ENCODE measurements at places on chromosomes 2 and 18.

DNA sequence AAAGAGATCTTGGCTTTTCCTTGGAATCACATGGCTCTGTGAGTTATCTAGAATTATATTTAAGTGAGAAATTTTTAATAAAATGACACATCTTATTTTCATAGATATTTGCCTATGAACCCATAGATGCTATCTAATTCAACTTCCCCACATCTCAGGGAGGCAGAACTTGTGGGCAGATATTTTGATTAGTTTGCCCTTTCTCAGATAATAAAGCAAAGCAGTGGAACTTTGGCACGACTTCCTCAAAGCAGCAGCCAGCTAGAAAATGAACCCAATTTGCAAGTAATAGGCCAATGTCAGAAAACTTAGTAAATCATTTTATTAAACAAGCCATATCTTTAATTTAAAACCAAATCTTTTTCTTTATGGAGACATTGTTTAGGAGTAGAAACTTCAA, 32.7 kb downstream of the RAB27B start:
- no peak overlapping the region for H3K27ac ChIP-seq
- H3K4me3 ChIP-seq: no peak overlapping the region
- no peaks in the 10 kb centered on the region for H3K27me3 ChIP-seq
- no peaks in the 10 kb centered on the region for H3K4me1 ChIP-seq
- no peak for DNase-seq

GRCh38 chr18:80213182-80213581, 34.1 kb downstream of the PARD6G start:
- H3K27ac ChIP-seq: no peak overlapping the region
- no peaks in the 10 kb centered on the region for H3K27me3 ChIP-seq
- H3K36me3 ChIP-seq: no peaks in the 10 kb centered on the region
- H3K4me3 ChIP-seq: no peak overlapping the region
- H3K4me1 ChIP-seq: no peaks in the 10 kb centered on the region

DNA sequence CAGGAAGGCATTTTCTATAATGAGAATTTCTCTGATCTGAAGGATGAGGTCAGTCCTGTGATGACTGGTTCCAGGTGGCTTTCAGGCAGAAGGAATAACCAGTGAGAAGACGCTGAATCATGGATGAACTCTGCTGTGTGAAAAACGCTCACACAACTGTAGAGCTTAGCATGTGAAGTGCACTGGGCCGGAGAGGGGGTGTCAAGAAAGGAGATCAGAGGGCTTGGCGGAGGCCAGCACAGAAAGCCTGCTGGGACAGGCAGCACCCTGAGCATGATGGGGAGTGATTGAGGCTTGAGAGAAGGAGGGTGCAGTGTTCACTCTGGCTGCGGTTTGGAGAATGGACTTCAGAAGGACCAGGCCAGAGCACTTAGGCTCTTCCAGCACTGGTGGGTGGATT, 236.5 kb downstream of the TPGS2 start:
- H3K27me3 ChIP-seq: peaks cover 7% of the 10 kb centered on the region
- H3K27ac ChIP-seq: no peak overlapping the region
- DNase-seq: no peak
- no peak overlapping the region for H3K4me3 ChIP-seq

DNA sequence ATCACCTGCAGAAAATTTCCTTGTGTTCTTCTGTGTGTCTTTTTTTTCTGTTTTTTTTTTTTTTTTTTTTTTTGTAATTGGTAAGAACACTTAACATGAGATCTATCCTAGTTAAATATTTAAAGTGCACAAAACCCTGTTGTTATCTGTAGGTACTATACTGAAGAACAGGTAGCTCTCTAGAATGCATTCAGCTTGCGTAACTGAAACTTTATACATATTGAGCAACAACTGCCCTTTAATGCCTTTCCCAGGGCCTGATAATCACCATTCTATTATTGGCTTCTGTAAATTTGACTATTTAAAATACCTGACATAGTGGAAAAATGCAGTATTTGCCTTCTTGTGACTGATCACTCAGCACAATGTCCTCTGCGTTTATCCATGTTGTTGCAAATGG, 701.8 kb downstream of the SUCLG1 start:
- H3K27ac ChIP-seq: no peak overlapping the region
- no peaks in the 10 kb centered on the region for H3K4me1 ChIP-seq
- no peaks in the 10 kb centered on the region for H3K36me3 ChIP-seq
- no peaks in the 10 kb centered on the region for H3K27me3 ChIP-seq

DNA sequence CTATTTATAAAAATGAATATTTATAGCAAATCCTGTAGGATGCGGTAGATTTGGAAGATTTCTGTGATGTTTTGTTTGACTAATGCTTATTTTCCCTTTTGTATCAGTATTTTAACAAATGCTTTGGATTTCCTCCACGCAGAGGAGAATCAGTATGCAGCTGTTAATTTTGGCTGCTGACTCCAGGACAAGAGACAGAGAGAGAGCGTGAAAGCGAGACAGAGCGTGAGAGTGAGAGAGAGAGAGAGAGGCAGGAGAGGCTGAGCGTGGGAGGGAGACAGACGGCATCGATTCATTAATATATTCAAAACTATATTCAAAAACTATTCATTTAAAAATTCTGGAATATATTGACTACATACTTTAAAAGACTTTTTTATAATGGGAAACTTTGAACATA, 62.5 kb downstream of the RRM2 start:
- H3K36me3 ChIP-seq: peaks cover 90% of the 10 kb centered on the region
- no peak for DNase-seq
- no peaks in the 10 kb centered on the region for H3K27me3 ChIP-seq
- no peak overlapping the region for H3K4me3 ChIP-seq
- H3K4me1 ChIP-seq: no peaks in the 10 kb centered on the region
- no peak overlapping the region for H3K27ac ChIP-seq

All from DND-41 (cell line).